ENCODE measurements at places on chromosomes 6 and 20.

- no peak overlapping the region for H3K27ac ChIP-seq
- no peaks in the 10 kb centered on the region for H3K36me3 ChIP-seq
- no peak overlapping the region for H3K4me3 ChIP-seq
- no peaks in the 10 kb centered on the region for H3K4me1 ChIP-seq
These were observed 180.4 kb downstream of the SASH1 start for GRCh38 chr6:148523048-148523447.

- H3K4me3 ChIP-seq, result peak overlapping the region; percentile 49
- no peak for DNase-seq
- peaks cover 19% of the 10 kb centered on the region for H3K4me1 ChIP-seq
- no peak overlapping the region for H3K27ac ChIP-seq
- H3K36me3 ChIP-seq, result no peaks in the 10 kb centered on the region
These were observed 224.8 kb upstream of the MARCKS start for GRCh38 chr6:113632220-113632864.

GRCh38 chr6:137402143-137402680, 92.0 kb downstream of the OLIG3 start:
- no peak overlapping the region for H3K27ac ChIP-seq
- no peaks in the 10 kb centered on the region for H3K36me3 ChIP-seq
- no peak for DNase-seq
- H3K4me1 ChIP-seq, result no peaks in the 10 kb centered on the region

GRCh38 chr20:699342-699741, 23.7 kb upstream of the SCRT2 start:
- no peaks in the 10 kb centered on the region for H3K4me1 ChIP-seq
- no peak overlapping the region for H3K27ac ChIP-seq
- no peak overlapping the region for H3K4me3 ChIP-seq
- no peaks in the 10 kb centered on the region for H3K36me3 ChIP-seq
- H3K27me3 ChIP-seq, result no peaks in the 10 kb centered on the region

DNA sequence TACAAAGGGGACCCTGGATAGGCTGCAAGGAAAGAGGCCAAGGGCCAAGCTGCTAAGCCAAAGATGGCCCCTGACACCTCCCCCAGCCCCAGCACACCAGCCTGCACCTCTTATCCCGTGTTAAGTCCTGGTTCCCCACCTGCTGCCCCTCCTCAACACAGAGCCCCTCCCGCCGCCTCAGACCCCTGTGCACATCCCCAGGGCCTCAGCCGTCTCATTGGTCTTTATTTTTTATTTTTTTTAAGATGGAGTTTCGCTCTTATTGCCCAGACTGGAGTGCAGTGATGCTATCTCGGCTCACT, 37.1 kb upstream of the MDFI start:
- DNase-seq, result no peak
- no peak overlapping the region for H3K27ac ChIP-seq
- no peaks in the 10 kb centered on the region for H3K27me3 ChIP-seq
- H3K36me3 ChIP-seq, result no peaks in the 10 kb centered on the region
- peaks cover 8% of the 10 kb centered on the region for H3K4me1 ChIP-seq

- no peak overlapping the region for H3K4me3 ChIP-seq
- H3K27me3 ChIP-seq, result no peaks in the 10 kb centered on the region
- no peak for DNase-seq
- H3K36me3 ChIP-seq, result no peaks in the 10 kb centered on the region
- no peak overlapping the region for H3K27ac ChIP-seq
These were observed 538.3 kb downstream of the GRIK2 start for GRCh38 chr6:101931766-101932165.

- no peaks in the 10 kb centered on the region for H3K36me3 ChIP-seq
- no peak for DNase-seq
- H3K4me1 ChIP-seq, result peaks cover 46% of the 10 kb centered on the region
- peaks cover 29% of the 10 kb centered on the region for H3K27me3 ChIP-seq
These were observed 686 bp downstream of the COL12A1 start for GRCh38 chr6:75204959-75205775.

DNA sequence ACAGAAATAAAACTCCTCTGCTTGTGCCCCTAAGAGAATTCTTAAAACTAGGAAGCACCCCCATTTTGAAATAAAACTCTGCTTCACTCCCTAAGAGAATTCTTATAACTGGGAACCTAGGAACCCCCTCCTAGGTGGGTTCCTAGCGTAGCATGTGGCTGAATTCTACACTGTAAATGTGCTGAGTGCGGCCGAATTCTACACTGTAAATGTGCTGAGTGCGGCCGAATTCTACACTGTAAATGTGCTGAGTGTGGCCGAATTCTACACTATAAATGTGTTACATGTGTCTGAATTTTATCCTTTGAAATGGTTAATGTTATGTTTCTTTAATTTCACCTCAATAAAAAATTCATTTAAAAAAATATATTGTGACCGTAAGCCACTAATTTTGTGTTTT, 79.3 kb downstream of the PSMB1 start:
- no peaks in the 10 kb centered on the region for H3K27me3 ChIP-seq
- H3K27ac ChIP-seq, result no peak overlapping the region
- H3K4me1 ChIP-seq, result no peaks in the 10 kb centered on the region
- H3K36me3 ChIP-seq, result no peaks in the 10 kb centered on the region
- DNase-seq, result no peak

DNA sequence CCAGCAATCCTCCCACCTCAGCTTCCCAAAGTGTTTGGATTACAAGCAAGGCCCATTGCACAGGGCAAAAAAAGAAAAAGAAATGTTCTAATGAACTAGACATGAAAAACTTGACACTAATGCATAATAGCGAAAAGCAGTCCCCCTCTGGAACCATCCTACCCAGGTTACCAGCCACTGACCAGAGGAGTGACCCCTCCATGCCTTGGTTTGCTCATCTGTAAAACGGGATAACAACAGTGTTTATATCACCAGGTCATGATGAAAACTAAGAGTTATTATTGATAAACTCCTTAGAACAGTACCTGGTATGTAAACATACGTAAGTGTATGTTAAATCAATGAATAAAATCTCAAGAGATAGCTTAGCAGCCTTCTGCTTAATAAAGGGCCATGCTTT, 3.3 kb upstream of the NHSL1 start:
- H3K4me1 ChIP-seq, result no peaks in the 10 kb centered on the region
- no peak overlapping the region for H3K27ac ChIP-seq

- H3K36me3 ChIP-seq, result no peaks in the 10 kb centered on the region
- H3K4me1 ChIP-seq, result peaks cover 8% of the 10 kb centered on the region
- no peaks in the 10 kb centered on the region for H3K27me3 ChIP-seq
These were observed 7.4 kb downstream of the CEP85L start for GRCh38 chr6:118644007-118644406.

GRCh38 chr6:92683748-92684147, 735.6 kb downstream of the EPHA7 start:
- H3K27ac ChIP-seq, result no peak overlapping the region
- H3K36me3 ChIP-seq, result no peaks in the 10 kb centered on the region
- no peak overlapping the region for H3K4me3 ChIP-seq

DNA sequence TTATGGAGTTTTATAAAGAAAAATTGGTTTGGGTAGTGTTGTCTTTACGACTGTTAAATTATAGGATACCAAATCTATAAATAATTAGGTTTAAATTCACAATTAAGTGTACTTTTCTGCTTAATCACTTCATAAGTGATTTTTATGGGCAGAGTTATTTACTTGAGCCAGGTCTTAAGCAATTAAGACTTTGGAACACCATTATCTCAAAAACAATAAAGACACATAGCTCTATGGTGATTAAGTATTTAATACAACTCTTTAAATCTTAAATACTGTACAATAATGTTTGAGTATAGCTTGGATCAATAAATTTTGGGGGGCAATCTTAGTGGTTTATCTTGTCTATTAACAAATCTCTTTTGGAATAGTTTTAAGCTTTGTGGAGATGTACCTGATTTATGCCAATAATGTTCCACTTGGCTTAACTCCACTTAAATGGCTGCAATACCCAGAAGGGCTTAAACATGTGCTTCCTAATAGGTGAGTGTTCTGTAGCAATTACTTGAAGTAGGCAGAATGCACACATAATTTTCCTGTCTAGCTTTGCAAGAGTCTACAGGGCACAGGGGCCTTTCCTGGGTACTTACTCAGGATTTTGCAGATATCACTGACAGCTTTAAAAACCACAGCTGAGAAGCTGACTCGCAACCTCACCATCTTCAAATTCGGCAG, 7.5 kb downstream of the FERMT1 start:
- no peak overlapping the region for H3K4me3 ChIP-seq
- H3K4me1 ChIP-seq, result no peaks in the 10 kb centered on the region

GRCh38 chr20:17874271-17875105, 94.1 kb downstream of the SNX5 start:
- H3K4me1 ChIP-seq, result no peaks in the 10 kb centered on the region
- H3K36me3 ChIP-seq, result no peaks in the 10 kb centered on the region
- no peak overlapping the region for H3K4me3 ChIP-seq
- DNase-seq, result no peak

DNA sequence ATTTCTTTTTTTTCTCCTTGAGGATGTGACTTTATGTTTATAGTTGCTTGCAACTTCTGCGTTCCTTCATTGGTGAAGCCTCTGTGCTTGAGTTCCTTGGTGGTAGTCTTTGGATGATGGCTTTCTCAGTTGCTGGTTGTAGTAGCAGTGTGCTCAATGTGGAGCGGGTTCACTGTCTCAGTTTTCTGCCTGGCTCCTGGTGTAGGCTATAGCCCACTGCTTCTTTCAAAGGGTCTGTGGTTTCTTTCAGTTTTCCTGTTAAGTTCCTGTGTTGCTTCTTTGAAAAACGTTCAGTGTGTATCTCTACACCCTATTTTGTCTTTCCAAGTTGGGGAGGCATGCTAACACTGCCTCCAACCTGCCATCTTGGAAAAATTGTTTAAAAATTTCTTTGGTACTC, 33.9 kb upstream of the ZBTB24 start:
- no peak for DNase-seq
- peaks cover 1% of the 10 kb centered on the region for H3K27me3 ChIP-seq
- H3K36me3 ChIP-seq, result no peaks in the 10 kb centered on the region
- no peak overlapping the region for H3K27ac ChIP-seq
- peaks cover 7% of the 10 kb centered on the region for H3K4me1 ChIP-seq

- no peak overlapping the region for H3K4me3 ChIP-seq
- no peaks in the 10 kb centered on the region for H3K27me3 ChIP-seq
- no peak for DNase-seq
- no peak overlapping the region for H3K27ac ChIP-seq
- H3K36me3 ChIP-seq, result no peaks in the 10 kb centered on the region
These were observed 699.7 kb downstream of the DHX35 start for GRCh38 chr20:39661833-39662232.

- no peak overlapping the region for H3K27ac ChIP-seq
- H3K36me3 ChIP-seq, result no peaks in the 10 kb centered on the region
- H3K4me1 ChIP-seq, result no peaks in the 10 kb centered on the region
- H3K4me3 ChIP-seq, result no peak overlapping the region
These were observed 325.7 kb downstream of the SAMD5 start for GRCh38 chr6:147834084-147834776.

Data from CD4-positive, CD25-positive, alpha-beta regulatory T cell (primary cell).